ENCODE measurements at places on chromosomes 5 and 9.

GRCh38 chr9:75880618-75881017 is 9.9 kb upstream of the PCSK5 start:
- no peak for DNase-seq

- no peak for DNase-seq
Measured at GRCh38 chr5:57032151-57032551, 80.2 kb upstream of the MIER3 start.

DNA sequence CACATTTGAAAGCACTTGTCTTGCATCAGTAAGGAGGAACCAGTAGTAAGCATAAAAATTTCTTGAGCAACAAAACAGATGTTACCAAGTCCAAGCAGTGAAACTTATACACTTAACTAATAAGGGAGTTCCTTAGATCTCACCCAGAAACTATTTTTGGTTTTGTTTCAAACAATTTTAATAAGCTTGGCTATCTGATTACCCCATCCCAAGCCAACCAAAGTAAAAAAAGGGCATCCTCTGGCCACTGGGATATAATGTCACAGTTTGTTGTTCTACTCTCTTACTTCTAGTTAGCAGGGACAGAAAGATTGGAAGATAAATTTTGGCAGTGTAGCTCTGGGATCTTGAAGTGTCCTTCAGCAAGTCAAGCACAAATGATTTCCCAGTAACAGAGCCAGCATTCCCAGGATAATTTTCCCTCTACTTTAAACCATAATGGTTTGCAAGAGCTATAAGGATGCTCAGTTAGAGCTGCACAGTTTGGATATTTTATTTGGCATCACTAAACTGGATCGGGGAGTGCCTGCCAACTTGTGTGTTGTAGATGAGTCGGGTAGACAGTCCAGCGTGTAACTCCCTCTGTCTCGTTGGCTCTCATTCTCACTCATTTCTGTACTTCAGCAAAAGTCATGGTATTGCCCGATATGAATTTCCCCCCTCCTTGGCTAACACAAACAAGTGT is 161.9 kb upstream of the HMHB1 start:
- peak; percentile 53 for DNase-seq

GRCh38 chr9:77917800-77918199 is 113.8 kb downstream of the GNAQ start:
- no peak for DNase-seq

DNA sequence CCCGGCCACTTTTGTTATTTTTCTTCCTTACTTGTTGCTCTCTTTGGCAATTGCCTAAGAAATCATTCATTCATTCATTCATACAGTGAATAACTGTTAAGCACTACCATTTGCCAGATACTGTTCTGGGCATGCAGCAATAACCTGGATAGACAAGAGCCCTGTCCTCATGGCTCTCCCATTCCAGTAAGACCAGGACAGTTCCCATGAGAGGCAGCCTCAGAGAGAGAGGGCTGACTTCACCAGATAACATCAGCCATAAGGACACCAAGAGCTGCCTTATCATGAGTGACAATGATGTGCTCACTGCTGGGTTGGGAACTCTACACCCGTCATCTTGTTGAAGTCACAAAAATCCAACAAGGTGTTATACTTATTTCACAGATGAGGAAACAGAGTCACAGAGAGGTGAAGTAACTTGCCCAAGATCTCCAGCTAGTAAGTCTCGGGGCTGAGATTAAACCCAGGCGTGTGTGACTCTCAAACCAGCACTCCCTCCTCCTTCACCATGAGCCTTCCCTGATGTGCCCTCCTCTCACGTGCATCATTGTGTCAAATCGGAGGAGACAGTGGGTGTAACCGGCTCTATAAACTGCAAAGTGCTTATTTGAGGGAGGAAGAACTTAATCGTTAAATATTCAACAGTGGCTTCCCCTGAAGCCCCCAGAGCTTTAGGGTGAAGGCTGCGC is 61.1 kb upstream of the TBC1D2 start:
- no peak for DNase-seq

GRCh38 chr5:123223921-123224320 is 134.9 kb downstream of the PRDM6 start:
- no peak for DNase-seq

- DNase-seq, result no peak
Measured at GRCh38 chr5:19771174-19771835, 216.7 kb downstream of the CDH18 start.

DNA sequence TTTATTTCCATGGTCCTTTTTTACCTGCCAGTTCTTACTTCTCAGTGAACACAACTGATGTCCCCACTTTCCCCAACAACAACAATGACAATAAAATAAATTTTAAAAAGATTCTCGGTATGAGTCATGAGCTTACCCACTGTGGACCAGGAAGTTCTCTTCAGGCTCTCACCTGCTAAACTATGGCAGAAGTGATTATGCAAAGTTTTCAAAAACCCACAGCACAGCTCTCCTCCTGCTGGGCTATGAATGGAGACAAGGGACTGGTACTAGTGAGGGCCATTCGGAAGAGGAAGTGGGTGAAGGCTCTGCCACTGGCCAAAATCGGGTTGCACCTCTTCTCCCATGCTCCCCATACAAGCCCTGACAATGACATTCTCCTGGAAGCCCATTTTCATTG is 429.4 kb downstream of the PIK3R1 start:
- DNase-seq, result no peak

DNA sequence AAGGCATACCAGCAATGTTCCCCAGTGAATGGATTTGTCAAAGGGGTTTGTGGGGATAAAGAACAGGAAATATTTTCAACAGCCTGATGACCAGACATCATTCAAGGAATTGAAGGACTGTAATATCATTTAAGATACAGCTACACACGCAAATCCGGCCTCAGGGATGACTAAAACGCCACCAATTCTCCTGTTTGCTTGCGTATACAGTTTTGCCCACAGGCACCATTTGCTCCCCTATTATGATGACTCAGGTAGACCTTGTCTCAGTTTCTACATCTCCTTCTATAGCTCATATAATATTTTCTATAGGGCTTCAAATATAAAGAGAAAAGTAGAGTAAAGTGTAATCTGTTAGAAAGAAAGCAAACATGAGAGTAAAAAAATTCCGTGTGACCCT is 29.7 kb upstream of the ITGA1 start:
- no peak for DNase-seq

DNA sequence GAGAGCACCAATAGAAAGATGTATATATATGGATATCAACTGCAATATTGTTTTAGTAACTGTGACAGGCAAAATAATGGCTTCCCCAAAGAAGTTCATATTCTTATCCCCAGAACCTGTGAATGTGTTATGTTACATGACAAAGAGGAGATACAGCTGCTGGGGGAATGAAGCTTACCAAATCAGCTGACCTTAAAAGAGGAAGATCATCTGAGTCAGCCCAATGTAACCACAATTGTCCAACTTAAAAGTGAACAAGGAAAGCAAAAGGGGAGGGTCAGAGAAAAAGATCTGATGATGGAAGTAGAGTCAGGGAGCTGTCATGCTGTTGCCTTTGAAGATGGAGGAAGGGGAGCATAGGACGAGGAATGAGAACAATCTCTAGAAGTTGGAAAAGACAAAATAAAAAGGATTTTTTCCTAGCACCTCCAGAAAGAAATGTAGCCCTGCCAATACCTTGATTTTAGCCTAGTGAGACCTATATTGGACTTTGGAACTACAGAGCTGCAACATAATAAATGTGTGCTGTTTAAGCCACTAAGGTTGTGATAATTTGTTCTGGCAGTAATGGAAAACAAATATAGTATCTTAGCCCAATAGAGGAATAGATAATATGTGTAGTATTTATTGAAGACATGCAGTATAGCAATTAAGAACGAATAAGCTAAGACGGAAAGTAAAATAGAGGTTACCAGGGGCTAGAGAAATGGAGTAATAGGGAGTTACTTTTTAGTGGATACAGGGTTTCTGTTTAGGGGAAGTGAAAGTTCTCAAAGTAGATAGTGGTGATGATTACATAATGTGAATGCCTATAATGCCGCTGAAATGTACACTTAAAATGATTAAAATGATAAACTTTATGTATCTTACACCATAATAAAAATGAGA is 115.9 kb downstream of the PIK3R1 start:
- DNase-seq, result no peak

DNA sequence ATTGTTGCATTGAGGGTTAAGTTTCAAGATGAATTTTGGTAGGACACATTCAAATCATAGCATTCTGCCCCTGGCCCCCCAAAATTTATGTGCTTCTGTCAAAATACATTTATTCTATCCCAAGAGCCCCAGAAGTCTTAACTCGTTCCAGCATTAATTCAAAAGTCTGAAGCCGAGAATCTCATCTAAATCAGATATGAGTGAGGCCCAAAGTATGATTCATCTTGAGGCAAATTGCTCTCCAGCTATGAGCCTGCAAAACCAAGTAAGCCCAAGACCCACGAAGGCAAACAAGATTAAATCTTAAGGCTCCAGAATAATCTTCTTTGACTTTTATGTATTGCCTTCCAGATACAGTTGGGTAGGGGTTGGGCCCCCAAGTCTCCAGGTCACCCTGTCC is 19.2 kb downstream of the TNPO1 start:
- no peak for DNase-seq

GRCh38 chr5:73282383-73282782 is 109.4 kb downstream of the TMEM174 start:
- DNase-seq, result no peak

- no peak for DNase-seq
Measured at GRCh38 chr9:27529316-27530278, at the start of gene MOB3B. Gene MOB3B, minus strand, starts transcription at chr9:27529814. Its CDS starts 74,264 bp downstream, at chr9:27455550.

- no peak for DNase-seq
Measured at GRCh38 chr5:116646611-116647289, 72.1 kb upstream of the SEMA6A start.

DNA sequence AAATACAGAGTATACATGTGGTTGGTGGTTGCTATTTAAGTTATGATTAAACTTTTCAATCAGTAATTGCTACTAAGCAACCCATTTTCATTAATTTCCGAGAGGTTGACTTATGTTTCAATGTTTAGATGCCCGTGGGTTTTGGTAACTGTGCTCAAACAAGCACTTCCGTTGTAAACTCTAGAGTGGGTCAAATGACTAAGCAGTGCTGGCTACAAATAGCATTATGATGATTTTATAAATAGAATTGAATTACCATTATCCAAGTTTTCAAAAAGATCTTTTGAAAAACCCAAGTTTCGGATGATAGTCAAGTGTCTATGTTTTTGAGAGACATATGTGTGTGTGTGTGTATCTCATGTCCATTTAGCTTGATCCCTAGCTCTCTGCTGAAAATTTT is 2369.4 kb upstream of the ACO1 start:
- no peak for DNase-seq

DNA sequence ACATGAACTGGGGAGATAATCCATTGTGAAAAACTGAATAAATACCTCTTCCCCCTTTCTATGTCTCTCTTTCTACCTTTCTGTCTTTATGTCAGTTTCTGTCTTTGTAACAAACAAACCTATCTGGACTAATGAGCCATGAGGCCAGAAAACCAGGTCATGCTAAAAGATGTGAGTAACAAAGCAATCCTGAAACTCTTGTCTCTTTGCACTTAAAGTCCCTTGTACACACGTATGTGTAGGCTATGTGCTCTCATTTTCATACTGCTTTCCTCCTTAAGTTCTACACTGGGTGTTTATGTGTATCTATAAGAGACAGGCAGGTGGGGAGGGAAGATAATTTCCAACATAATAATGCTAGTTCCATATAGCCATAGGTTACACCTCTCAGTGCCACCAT is 123.8 kb upstream of the PTGER4 start:
- DNase-seq, result no peak

DNA sequence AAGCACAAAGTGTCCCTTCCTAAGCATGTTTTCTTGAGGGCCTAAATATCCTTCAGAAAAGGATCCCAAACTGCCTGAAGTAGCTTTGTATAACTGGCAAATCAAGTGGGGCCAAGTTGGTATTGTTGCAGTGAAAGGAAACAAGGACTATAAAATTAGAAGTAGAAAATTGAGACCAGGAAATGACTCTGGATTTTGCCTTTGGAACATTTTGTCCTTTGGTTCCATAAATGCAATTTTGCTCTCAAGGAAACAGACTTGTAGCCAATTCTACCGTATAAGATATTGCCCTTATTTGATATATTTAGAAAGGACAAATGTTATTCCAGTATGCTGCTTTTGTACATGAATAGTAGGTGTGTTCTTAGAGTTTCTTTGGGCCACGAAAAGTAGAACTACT is 34.4 kb downstream of the RABGAP1 start:
- no peak for DNase-seq

- DNase-seq, result no peak
Measured at GRCh38 chr5:75023368-75024159, 28.8 kb downstream of the GCNT4 start.

GRCh38 chr5:54721116-54721515 is 203.6 kb downstream of the SNX18 start:
- no peak for DNase-seq

- no peak for DNase-seq
Measured at GRCh38 chr5:172819569-172819968, 14.5 kb upstream of the ERGIC1 start.

DNA sequence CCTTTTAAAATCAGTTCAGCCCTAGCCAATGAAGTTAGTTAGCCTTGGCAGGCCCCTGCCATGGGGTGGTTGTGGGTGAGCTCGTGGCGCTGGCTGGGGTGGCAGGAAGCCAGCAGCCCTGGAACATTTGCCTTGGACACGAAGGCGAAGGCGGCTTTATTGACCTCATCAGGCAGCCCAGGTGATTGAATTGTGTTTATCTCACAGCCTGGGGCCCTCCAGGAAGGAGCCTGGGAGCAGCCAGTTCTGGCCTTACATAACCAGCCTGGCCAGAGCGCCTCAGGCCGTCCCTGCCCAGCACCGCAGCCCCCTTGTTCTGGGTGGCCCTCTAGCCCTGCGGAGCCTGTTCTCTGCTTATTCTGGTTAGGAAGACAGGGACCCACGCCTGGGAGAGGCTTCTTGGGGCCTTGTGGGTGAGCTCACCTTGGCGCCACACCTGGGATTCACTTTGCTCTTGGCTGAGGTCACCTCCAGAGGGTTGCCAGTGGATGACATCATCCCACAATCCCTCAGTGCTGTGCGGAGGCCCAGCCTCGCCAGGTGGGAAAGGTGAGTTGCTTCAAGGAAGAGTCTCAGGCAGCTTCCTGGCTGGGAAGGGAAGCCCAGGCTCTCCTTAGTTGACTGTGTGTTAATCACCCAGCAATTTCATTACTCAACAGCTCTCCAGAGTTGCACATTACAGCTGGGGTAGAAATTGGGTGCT is 54.4 kb upstream of the RPL26L1 start:
- peak; percentile 58 for DNase-seq

- no peak for DNase-seq
Measured at GRCh38 chr9:18250053-18250452, 223.9 kb upstream of the ADAMTSL1 start.

GRCh38 chr5:151469386-151469785 is 22.0 kb downstream of the SLC36A1 start:
- peak; percentile 26 for DNase-seq

DNA sequence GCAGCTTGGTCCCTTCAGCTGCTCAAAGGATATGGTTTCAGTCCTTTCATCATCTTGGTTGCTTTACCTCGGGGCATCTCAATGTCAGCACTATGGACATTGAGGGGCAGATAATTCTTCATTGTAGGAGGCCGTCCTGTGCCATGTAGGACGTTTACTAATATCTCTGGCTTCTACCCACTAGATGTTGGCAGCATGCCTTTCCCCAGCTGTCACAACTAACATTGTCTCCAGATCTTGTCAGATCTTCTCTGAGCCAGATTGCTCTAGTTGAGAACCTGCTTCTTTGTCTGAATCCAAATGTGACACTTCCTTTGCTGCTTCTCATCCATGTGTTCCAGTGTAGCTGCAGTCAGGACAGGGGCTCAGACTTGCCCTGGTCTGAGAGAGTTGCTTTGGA is 10.3 kb downstream of the PTPA start:
- DNase-seq, result no peak
